NCI-H1436 (cell line): ENCODE measurements at places on chromosomes 7 and 10.

DNA sequence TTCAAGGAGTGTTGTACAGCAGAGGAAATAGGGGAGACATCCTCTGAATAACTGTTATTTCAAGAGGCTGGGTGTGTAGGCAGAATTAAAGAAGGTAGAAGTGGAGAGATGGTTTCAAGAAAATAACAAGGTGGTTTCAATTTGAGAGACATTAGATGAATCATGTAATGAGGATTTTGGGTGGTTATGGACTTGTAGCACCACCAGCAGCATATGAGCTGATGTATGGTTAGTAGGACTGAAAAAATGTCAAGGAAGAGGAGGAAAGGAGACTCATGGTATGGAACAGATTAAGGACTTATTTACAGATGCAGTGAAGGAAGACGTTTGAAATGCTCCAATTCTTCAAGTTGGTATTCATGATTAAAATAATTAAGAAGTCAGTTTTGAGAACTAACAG is 166.2 kb downstream of the EXOC4 start:
- no peak for DNase-seq

DNA sequence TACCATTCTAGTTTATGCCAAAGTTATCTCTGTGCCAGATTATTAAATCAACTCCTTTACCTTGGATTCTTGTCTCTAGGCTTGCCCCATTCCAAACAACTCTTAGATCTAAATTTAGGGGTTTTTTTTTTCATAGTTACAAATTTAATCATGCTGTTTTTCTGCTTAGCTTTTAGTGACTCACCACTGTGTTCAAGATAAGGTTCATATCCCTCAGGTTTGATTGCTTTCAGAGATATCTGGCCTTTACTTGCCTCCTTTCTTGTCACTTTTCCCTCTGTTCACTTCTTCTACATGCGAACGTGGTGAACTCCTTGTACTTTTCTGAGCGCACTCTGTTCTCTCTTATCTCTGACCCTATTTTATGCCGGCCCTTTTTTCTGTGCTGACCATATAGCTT is 78.2 kb downstream of the VPS50 start:
- DNase-seq: no peak

DNA sequence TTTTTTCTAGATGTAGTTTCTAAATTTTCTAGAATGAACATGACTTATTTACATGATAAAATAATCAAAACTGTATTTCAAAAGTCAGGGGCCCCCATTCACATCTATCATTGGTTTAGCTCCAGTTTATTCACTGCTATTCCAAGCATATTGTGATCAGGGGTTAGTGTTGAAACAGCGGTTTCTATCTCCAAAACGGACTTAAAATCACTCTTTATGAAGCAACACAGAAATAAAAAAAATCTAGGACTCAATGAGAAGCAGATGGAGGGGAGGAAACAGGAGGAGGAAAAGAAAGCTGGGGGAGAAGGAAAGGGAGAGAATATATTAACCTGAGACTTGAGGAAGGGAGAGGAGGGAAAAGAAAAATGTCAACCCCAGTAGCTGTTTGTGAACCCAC is 14.8 kb upstream of the CH25H start:
- DNase-seq: no peak

GRCh38 chr7:25240340-25240739 is 12.1 kb upstream of the NPVF start:
- DNase-seq: no peak

GRCh38 chr7:118918556-118918955 is 694.1 kb downstream of the ANKRD7 start:
- DNase-seq: no peak

- no peak for DNase-seq
Observed at GRCh38 chr7:17659126-17659525, 281.2 kb downstream of the SNX13 start.

DNA sequence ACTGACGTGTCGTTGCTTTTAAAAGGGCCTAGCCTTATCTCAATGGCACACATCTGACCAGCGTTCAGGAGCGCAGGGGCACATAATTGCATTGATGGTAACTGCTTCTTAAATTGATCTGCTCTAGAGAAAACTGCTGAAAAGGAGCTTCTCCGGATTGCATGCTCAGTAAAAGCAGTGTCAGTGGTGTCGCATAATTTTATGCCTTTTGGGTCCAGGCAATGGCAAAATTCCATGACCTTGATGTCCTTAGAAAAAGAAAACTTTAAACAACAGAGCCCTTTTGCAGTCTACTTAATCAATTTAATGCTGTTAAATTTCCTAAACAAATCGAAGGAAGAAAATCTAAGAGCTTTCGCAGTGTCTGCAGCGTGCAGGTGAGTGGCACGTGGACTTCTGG is 75.7 kb downstream of the PTPRE start:
- DNase-seq: no peak

DNA sequence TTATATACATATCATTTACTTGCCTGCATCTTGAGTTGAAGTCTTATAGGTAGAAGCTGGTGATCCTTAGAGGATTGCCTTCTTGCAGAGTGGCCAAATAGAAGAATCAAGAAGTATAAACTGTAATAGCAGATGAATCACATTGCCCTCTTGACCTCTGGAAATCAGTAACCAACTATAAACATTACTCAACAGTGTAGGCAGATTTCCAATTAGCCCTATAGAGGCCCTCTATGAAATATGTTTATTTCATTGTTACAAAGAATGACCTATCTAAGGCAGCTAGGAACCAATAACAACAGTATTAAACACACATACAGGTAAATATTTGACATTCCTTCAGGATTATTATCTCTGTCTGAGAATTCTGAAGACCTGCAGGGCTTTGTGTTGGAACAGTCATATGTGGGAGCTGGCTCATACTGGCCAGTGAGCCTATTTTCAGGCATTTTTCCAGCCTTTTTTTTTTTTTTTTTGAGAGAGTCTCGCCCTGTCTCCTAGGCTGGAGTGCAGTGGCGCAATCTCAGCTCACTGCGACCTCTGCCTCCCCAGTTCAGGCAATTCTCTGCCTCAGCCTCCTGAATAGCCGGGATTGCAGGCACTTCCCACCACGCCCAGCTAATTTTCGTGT is 7.2 kb upstream of the SRI start:
- no peak for DNase-seq

DNA sequence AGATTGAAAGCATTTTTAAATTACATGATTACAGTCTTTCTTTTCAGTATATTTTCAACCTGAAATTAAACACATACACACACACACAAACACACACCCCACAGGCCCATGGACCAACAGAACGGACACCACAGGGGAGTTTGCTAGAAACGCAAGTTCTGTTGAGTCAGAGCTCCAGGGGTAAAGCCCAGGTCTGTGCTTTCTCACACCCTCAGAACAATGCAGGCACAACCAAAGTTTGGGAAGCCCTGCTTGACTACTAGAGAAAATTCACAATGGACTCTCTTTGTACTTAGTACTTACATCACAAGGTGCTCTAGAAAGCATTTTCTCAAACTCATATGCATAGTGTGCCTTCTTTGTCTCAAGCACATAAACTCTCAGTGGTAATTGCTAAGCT is 704.0 kb upstream of the IGFBP3 start:
- no peak for DNase-seq

GRCh38 chr10:3418926-3419325 is 246.3 kb upstream of the PITRM1 start:
- no peak for DNase-seq

GRCh38 chr7:137462847-137463246 is 119.3 kb upstream of the PTN start:
- DNase-seq: no peak

DNA sequence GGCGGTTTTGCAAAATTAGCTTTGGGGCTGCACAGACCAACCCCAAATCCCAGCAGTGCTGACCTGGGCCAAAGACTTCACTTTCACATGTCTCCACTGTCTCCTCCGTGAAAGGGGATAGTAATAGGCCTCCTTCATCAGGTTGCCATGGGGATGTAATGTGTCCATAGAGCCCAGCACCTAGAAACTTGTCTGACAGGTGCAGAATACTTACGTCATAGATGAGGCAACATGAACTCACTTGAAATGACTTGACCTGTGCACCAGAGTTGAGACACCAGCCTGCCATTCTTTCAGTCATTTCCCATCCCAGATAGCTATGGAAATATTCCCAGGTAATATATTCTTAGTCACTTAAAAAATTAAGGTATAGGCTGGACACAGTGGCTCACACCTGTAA is 94.2 kb downstream of the INSYN2A start:
- no peak for DNase-seq

GRCh38 chr10:131061216-131061615 is 250.3 kb downstream of the TCERG1L start:
- no peak for DNase-seq

- peak; percentile 7 for DNase-seq
Observed at GRCh38 chr7:144854839-144855424, 19.1 kb upstream of the TPK1 start.

GRCh38 chr10:49187044-49187484 is 1.1 kb downstream of the TMEM273 start:
- DNase-seq: no peak

- DNase-seq: no peak
Observed at GRCh38 chr7:134699899-134700298, 53.2 kb downstream of the BPGM start.

- DNase-seq: no peak
Observed at GRCh38 chr7:23967949-23968599, 258.1 kb downstream of the STK31 start.

DNA sequence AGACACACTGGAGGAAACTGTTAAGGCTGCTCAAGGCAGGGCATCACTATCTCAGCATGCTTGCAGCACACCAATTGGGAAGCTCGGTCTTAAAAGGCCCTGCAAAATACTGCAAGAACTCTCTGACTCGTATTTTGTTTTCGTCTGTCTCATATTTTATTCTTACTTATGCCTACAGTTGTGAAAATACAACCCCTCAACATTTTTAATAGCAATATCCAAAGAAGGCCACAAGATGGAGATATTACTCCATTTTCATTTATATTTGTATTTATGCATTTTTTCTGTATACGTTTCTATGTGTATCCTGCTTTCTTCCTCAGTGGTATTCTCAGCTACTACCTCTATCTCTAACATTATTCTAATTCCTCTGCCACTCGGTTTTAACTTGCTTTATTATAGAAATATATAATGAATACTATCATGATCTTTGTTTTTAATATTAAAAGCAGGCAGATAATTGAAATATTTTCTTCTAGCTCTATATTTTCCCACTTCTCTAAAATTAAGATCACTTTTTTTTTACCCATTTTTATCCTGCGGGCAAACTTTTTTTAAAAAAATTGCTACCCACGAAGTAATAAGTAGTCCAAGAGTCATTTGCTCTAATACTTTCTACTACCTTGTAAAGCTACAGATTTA is 10.0 kb downstream of the DNAJC1 start:
- no peak for DNase-seq

DNA sequence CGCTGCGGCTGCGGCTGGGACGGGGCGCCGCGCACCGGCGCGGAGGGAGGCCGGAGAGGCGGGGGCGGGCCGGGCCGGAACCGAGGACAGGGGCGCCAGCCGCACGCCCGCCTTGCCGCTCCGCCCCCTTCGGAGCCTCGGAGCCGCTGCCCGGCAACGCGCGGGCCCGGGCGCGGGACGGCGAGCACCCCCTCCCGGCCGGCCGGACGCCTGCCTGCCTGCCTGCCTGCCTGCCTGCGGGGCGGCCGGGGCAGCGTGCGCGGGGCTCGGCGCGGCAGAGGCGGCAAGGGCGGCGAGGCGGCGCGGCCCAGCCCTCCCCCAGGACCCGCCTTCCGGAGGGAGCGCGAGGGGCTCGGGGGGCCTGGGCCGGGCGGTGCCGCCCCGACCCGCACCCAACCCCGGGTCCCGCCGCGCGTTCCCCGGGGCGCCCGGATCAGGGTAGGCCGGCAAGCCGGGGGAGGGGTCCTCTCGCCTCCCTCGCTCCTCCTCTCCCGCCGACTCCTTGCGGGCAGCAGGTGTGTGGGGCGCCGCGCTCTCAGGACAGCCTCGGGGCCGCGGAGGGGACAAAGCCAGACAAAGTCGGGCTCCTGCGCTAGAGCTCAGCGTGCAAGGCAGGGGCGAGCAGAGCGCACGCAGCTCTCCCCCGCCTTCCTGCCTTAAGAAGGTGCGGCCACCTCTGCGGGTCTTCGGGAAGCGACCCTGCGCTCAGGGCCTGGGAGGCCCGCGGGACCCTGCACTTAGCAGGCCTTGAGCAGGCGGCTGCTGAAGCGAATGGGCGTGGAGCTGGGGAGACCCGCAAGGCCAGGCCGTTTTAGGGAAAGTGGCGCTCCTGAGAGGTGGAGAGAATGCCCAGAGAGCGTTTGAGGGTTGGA is at the start of gene KIAA1549:
Gene KIAA1549 (minus strand): TSS at position 58 of the 872 bp plus-strand sequence. CDS start 120 bp downstream, outside the sequence.
- peak; percentile 60 for DNase-seq

DNA sequence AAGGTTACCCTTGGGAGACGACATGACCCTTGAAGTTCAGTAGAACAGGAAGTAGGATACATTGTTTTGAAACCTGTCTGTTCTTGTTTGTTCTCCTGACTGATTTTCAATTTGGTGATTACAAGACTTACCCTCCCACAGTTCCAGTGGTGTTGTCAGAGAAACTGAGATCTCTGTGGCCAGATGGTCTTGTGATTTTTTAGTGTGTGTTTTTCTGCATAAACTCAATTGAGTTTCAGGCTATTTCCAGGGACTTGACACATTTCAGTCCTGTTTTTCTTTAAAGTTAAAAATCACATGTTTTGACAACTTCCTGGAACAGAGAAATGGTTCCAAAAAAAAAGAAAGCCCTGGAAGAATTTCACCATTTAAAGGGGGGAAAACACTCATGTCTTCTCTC is 22.3 kb downstream of the PIK3CG start:
- no peak for DNase-seq

GRCh38 chr7:116534790-116535189 is 10.0 kb downstream of the CAV1 start:
- no peak for DNase-seq

- no peak for DNase-seq
Observed at GRCh38 chr7:29105191-29105590, 41.1 kb downstream of the CPVL start.

- DNase-seq: no peak
Observed at GRCh38 chr7:123649964-123650363, 5.7 kb upstream of the LMOD2 start.

DNA sequence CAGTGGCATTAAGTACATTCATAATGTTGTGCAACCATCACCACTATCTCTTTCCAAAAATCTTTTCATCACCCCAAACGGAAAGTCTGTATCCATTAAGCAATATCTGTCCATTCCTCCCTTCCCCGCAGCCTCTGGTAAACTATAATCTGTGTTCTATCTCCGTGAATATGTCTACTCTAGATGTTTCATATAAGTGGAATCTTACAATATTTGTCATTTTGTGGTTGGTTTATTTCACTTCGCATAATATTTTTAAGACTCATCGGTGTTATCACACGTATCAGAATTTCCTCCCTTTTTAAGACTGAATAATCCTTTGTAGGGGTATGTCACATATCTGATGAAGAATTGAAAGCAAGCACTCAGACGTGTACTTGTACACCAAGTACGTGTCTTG is 86.0 kb upstream of the FGFR2 start:
- DNase-seq: no peak
